ENCODE measurements at places on chromosomes 2 and 18. TPM values are rescaled to one million over a fixed set of nuclear protein-coding genes. Genes with fewer than 3 reads are reported as not detected.
A peak's percentile ranks its signal among the peaks of the same experiment; 100 is the strongest.

GRCh38 chr2:63654959-63655358 lies 66.2 kb downstream of the MDH1 start:
- DNase-seq: no peak

DNA sequence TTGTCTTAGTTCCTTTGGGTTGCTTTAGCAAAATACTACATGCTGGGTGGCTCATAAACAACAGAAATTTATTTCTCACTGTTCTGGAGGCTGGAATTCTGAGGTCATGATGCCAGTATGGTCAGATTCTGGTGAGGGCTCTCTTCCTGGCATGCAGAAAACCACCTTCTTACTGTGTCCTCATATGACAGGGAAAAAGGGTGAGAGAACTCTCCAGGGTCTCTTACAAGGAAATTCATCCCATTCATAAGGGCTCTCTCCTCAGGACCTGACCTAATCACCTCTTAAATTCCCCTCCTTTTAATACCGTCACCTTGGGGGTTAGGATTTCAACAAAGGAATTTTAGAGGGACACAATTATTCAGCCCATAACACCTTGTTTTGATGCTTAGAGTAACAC lies 243.1 kb upstream of the TNP1 start:
- DNase-seq: no peak

The BCL2 gene
- 7.7 TPM for total RNA-seq

- DNase-seq: peak; percentile 76
Observed at GRCh38 chr18:13471198-13471845, 252.8 kb downstream of the LDLRAD4 start.

- peak; percentile 56 for DNase-seq
Observed at GRCh38 chr2:216807857-216808272, 52.0 kb downstream of the TNP1 start.

DNA sequence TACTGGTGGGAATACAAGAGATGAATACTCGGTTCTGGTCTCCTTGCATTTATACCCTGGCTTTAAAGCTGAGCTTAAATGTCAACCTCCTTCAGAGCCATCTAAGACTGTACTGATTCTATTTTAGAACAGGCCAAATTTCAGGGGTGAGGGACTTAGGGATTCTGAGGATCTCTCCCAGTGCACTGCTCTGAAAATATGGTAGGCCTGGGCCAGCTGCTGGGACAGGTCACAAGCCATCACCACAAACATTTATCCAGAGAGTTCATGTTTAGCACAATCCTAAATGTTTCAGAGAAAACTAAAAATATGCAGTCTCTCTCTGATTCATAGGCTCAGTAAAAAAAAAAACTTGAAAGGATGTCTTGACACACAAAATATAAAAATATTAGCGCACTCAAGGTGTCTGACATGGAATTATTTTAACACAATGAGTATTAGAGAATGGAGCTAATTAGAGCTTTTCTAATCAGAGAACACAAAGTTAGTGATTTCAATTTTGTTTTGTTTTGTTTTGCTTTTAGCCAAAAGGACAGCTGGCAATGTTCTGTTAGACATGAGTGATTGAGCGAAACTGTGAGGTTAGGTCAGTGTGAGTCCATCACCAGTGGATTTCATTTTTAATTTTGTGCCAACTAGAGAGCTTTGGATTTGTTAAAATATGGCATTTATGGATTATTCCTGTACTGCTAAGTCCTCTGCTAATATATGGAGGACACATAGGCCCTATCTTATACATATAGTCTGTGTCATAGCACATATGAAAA lies 38.8 kb downstream of the MFSD6 start:
- DNase-seq: no peak

The LIPT1 gene
- total RNA-seq: 7.1 TPM

DNA sequence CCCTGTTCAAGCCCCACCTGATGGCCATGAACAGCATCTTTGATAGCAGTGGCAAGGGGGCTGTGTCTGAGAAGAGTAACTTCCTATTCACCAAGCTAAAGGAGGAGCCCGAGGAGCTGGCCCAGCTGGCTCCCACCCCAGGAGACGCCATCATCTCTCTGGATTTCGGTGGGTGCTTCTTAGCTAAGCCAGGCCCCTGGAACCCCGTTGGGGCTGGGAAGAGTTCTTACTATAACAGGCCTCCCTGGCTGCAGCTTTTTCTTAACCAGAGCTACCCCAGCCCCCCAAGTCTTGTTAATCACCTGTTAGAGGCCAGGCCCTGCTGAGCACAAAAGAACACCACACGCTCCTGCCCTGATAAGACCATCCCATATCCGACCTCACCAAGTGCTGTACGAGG lies 79.4 kb downstream of the EPAS1 start:
- no peak for DNase-seq

The STK11IP gene
- total RNA-seq: 14.0 TPM

The CABLES1 gene
- 3.2 TPM for total RNA-seq

DNA sequence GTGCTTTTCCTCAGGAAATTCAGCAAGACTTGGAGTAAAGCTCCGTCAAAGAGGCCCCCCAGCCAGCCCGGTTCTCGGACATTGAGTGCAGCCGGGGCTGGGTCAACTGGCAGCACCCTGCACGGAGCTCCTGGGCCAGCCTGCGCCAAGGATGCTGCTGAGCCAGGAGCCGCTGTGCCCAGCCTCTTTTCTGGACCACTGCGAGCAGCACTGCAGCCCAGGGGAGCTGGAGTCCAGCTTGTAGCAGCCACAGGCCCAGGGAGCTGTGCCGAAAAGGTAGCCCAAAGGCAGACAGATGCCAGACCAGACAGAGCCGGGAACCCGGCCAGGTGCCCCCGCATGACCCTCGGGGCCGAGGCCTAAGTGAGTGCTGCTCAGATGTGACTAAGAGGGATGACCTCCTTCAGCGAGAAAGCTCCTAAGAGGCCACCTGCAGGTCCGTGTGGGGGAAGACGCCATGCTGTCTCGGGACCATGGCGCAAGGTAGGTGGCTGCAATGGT lies 7.3 kb downstream of the CLHC1 start:
- peak; percentile 58 for DNase-seq

The MDH1B gene
- 1.0 TPM for total RNA-seq

The UGT1A6 gene
- total RNA-seq: not detected

- peak; percentile 78 for DNase-seq
Observed at GRCh38 chr2:120318626-120319025, 27.3 kb upstream of the INHBB start.

The C2orf78 gene
- not detected for total RNA-seq

The POTEJ gene
- not detected for total RNA-seq

The DSG1 gene
- total RNA-seq: 0.77 TPM

DNA sequence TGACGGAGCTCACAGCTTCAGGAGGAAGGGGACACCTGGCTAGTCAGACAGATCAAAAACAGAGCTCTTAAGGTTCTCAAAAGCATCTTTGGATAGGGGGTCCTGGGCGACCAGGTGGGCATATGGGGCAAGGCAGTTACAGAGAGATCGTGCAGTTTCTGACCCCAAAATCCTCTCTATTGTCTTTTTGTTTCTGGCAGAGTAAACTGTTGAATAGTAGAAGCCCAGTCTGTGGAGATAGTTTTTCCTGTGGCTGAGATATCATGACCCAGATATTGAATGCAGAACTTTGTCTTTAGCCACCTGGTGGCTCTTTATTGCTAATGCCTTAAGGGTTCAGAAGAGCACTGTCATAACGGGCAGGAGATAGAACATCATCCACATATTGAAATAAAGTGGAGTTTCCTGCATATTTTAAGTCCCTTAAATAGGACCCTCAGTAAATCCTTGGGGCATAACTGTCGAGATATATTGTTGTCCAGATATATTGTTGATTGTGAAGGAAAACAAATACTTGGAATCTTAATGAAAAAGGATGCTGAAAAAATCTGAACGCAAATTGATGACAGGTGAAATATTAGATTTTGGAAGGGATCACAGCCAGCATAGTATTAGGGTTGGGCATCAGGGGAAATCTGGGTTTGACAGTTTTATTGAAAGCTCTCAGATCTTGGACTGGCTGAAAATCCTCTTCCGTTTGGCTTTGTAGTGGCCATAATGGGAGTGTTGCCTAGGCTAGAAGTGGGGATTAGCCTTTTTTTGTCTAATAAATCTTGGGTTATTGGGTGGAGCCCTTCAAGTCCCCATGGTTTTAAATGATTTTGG lies 14.1 kb upstream of the ZDBF2 start:
- DNase-seq: no peak

DNA sequence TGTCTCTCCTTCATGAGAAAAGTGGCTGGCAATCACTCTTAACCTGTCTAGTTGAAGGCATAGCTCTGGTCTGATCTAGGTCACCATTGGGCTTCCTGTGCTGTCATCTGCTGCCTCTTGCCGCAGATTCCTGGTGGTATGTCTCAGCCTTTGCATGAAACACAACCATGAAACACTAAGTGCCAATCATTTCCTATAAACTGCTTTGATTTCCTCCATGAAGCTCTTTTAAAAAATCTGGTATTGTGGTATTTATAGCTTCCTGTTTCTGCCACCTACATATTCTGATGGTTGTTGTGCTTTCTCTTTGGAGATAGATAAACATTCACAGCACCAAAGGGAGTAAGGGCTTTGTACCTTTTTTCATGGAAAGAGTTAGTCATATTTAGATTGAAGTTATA lies 120.0 kb upstream of the EPC2 start:
- no peak for DNase-seq

- DNase-seq: no peak
Observed at GRCh38 chr2:101305492-101306078, 2.9 kb downstream of the RNF149 start.

The TMEM163 gene
- total RNA-seq: 0.40 TPM

DNA sequence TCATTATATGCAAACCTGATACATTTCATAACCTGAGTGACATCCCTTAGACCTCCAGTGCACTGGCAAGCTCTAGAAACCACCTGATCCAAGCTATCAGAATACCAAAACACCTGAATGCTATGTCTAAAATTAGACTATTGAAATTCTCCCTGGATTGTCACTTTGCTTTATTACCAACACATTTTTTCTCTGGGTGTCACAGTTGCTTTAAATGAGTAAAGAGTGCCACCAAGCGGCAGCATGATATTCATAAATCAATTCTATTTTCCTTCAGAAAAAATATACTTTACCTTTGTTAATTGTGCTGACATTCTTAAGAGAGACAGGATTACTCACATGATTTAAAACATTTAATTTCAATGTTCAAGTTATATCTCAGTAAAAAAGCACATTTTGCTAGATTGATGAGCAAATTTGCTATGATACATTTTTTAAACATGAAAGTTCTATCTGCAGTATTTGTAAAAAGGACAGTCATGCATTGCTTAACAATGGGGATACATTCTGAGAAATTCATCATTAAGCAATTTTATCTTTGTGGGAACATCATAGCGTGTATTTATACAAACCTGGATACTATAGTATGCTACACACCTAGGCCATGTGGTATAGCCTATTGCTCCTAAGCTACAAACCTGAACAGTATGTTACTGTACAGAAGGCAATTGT lies 338.4 kb upstream of the SLC39A10 start:
- DNase-seq: no peak

The MAB21L4 gene
- not detected for total RNA-seq

DNA sequence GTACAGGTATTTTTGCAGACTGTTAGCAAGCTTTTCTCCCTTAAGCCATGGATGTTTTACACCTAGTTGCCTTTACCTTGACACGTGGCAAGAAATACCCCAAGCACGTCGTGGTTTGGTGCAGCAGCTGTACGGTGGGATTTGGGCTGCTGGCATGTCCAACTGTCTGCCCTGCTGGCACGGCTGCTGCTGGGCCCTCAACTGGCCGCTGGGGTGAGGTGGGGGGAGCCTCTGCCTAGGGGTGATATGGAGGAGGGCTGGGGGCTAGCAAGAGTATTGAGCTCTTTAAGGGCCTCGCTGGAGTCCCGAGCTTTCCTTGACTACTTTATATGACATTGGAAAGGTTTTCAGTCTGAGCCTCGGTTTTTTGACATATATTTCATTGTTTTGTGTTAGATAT lies 41.6 kb downstream of the LPIN1 start:
- no peak for DNase-seq

The ZNF892 gene
- 3.0 TPM for total RNA-seq

DNA sequence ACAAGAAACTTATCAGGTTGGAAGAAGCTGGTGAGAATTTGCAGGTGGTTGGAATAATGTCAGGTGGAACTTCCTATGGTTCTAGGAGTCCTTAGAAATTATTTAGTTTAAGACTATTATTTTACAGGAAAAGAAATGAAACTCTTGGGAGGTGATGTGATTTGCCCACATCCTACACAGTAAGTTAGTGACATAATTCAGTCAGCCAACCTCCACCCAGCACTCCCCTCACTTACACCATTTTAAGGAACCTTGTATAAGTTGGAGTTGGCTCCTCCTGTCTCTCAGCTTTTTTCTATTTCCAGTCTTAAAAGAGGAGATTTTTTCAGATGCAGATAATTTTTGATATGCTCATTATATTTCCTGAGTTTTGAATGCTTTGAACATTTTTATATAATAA lies 86.4 kb downstream of the SKA1 start:
- no peak for DNase-seq

The TRIB2 gene
- 29.4 TPM for total RNA-seq

The PAX3 gene
- total RNA-seq: not detected

- no peak for DNase-seq
Observed at GRCh38 chr2:25453199-25453905, 111.6 kb upstream of the DNMT3A start.

The DSC2 gene
- 34.1 TPM for total RNA-seq

- DNase-seq: peak; percentile 63
Observed at GRCh38 chr18:22188559-22189267, 19.3 kb downstream of the GATA6 start.

The THUMPD2 gene
- 5.9 TPM for total RNA-seq

GRCh38 chr2:234691214-234691575 lies 194.3 kb upstream of the ARL4C start:
- no peak for DNase-seq

The CPO gene
- total RNA-seq: 0.27 TPM

The INO80C gene
- 24.9 TPM for total RNA-seq
